Globus pallidus (tissue), 1 donor: ENCODE measurements at places on chromosomes 2 and 18.

GRCh38 chr2:74051504-74051903 lies 66.8 kb downstream of the TET3 start:
- no peak for DNase-seq

- DNase-seq = peak; percentile 72
Observed at GRCh38 chr2:111919794-111920608, 21.6 kb downstream of the MERTK start.

GRCh38 chr2:160431441-160431840 lies 62.2 kb downstream of the RBMS1 start:
- DNase-seq = no peak

DNA sequence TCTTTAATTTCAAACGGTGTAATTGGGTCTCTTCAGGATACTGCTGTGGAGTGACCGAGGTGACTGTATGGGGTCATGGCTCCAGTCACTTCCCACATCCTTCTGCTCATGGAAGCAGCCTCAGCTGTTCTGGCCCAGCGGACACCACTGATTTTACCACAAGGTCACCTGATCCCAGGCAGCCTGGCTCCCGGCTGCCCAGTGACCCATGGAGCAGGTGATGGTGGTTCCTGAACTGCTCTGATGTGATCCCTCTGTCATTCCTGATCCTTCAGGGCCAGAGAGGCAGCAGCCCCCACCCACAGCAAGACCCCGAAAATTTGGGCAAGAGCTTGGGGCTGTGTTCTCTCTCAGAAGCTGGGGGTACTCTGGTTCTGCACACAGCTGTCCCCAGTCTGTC lies 35.5 kb upstream of the HS6ST1 start:
- DNase-seq = no peak

GRCh38 chr2:92073815-92074548 lies 2797.2 kb upstream of the TEKT4 start:
- DNase-seq = no peak

GRCh38 chr2:180690611-180691010 lies 289.8 kb upstream of the UBE2E3 start:
- DNase-seq = no peak

DNA sequence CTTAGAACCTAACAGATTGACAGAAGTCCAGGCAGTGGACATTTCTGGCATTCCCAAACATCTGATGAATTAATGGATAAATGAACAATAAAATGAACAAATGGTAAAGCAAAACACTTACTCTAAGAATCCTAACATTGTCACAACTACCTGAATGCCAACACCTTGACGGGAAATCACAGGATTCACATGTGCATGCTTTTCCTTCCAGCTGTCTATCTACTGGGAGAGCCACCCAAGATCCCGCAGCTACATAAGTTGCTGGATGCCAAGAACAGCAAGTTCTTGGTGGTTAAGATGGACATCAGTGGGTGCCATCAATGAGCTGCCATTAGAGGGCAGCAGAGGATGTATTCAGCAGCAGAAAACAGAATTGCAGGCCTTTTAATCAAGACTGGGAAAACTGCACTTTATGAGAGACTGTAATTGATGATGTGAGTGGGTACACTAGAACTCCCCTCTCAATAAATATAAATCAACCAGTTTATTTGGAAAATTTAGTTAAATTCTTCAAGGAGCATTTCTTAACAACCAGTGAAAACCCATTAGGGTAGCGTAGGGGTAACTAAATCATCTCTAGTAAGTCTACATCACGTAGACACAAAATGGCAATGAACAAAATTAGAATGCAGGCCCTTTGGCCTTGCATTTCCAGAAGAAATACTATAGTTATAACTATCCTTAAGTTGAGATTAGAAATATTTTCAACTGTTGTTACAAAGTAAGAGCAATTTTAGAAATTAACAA lies 45.6 kb downstream of the SESTD1 start:
- DNase-seq = peak; percentile 90

- DNase-seq = no peak
Observed at GRCh38 chr2:119647440-119648169, 31.4 kb upstream of the TMEM177 start.

GRCh38 chr2:128396946-128397345 lies 78.3 kb upstream of the HS6ST1 start:
- no peak for DNase-seq

GRCh38 chr2:217222309-217222910 lies 362.5 kb upstream of the TNP1 start:
- peak; percentile 5 for DNase-seq

DNA sequence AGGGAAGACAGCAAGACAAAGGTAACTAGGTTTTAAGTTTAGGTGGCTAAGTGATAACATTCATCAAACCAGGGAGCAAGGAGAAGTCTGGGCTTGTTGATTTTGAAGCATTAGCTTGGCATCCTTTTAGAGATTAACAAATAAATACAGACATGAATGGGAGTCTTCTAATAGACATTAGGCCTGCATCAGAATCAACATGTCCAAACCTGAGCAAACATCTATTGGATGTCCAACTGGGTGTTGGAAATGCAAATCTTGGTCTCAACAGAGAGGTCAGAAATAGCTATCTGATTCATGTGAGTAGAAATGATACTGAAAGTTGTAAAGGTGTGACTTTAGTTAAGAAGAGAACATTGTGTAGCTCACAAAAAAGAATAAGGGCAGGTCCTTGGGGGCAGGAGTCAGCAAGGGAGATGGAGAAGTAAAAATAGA lies 85.5 kb upstream of the RND3 start:
- DNase-seq = no peak

DNA sequence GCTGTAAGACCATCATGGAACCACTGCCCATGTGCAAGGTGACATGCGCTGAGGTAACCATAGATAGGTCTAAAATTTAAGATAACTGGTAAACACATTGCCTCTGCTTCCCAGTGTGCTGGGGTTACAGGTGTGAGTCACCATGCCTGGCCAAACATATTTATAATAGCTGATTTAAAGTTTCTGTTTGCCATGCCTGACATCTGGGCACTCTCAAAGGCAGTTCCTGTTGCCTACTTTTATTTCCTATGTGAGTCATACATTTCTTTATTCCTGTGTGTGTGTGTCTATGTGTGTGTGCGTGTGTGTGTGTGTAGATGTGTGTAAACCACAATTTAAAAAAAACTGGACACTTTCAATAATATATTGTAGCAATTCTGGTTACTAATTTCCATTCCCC lies 415.2 kb upstream of the NETO1 start:
- no peak for DNase-seq
